NCI-H446 (cell line): ENCODE measurements at places on chromosomes 11 and 22.

DNA sequence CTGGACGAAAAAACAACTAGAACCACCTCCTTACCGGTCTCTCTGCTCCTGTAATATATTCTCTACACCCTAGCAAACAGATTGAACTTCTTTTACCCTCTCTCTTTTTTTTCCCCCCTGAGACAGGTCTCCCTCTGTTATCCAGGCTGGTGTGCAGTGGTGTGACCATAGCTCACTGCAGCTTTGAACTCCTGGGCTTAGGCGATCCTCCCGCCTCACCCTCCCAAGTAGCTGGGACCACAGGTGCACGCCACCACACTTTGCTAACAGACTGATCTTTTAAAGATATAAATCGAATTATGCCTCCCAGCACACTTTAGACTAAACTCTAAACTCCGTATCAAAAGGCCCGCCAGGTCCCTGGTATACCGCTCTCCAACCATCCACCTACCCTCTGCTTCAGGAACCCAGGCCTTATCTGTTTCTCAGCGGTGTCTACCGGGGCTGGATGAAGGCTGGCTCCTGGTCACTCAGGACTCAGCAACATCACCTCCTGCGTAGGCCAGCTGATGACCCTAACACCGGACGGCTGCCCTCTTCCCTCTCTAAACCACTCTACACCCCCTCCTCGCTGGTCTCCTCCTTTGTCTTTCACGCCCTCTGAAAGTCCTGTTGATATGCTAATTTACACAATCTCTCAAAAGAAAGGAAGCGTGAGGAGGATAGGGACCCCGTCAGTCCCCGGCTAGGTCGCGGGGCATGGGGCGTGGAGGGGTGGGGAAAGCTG lies 745 bp downstream of the C22orf39 start:
- no peak for DNase-seq

- no peak for DNase-seq
Observed at GRCh38 chr11:299951-300735, 817 bp upstream of the IFITM5 start.

DNA sequence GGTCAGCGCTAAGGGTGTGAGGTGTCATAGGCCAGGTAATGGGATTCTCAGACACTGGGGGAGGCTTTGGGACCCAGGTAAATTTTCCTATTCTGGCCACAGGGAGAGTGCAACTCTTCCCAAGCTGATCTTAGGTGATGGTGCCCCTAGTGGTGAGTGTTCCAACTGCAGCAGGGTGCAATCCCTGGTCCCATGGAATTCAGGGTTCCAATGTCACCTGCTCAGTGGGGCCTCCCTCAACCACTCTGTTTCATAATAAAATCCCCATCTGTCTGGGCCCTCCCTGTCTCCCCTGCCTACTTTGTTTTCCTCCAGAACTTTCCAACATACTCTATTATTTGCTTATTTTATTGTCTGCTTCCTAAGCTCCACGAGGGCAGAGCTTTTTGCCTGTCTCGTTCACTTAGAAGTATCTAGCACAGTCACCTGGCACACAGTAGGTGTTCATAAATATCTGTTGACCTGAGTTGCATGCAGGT lies 2.9 kb upstream of the SGSM1 start:
- no peak for DNase-seq

- DNase-seq, result no peak
Observed at GRCh38 chr11:93942176-93942575, 79.0 kb upstream of the HEPHL1 start.

GRCh38 chr11:11252403-11252802 lies 100.6 kb downstream of the CSNK2A3 start:
- no peak for DNase-seq

DNA sequence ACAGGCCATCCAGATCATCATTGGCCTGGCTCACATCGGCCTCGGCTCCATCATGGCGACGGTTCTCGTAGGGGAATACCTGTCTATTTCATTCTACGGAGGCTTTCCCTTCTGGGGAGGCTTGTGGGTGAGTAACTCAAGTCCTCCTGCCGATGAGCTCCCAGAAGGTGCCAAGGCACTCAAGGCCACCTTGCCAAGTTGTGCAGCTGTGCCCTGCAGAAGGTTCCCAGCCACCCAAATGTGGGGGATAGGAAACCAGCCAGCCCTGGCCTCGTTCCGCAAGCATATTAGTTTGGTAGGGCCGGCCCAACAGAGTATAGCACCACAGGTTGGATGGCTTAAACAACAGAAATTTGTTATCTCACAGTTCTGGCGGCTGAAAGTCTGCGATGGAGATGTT lies 4.0 kb downstream of the MS4A8 start:
- DNase-seq, result no peak

DNA sequence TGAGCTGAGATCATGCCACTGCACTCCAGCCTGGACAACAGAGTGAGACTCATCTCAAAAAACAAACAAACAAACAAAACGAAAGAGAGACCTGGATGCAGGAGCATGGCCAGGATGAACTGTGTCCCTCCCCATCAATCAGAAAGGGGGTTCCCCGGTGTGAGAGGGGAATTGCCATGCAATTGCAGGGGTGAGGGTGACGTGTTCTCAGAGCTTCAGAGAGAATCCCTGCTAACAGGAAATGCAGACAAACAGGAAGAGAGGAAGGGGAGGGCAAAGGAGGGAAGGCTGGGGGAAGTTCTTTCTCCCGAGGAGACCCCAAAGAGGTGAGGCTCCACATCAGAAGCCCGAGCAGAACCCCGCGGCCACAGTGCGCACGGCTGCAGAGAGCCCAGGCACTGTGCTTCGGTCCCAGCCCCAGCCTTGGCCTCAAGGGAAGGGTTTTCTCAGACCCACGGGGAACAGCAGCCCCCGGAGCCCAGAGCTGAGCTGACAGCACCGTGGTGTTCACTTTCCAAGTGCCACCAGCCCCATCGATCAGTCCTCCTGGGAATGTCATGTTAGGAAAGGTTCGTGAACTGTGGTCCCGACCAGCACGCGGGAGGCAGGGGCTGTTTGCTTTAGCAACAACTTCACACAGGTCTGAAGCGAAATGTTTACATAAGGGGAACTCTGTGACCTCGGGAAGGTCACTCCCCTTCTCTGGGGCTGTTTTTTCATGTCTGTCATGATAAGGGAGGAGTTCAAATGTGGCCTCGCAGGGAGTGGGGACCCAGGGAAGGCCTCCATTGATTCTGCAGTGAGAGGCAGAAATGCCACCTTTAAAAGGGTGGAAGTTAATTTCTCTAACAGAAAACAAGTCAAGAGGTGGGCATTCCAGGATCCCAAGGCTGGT lies 108.0 kb upstream of the ANO1 start:
- DNase-seq, result no peak

GRCh38 chr11:71340086-71340606 lies 87.8 kb upstream of the SHANK2 start:
- no peak for DNase-seq
